ENCODE measurements at places on chromosomes 16 and 17. TPM values are rescaled to one million over a fixed set of nuclear protein-coding genes. Genes with fewer than 3 reads are reported as not detected.
A peak's percentile ranks its signal among the peaks of the same experiment; 100 is the strongest.

GRCh38 chr16:29649588-29650494 is 13.2 kb upstream of the SPN start:
- DNase-seq, result no peak

- no peak for DNase-seq
Observed at GRCh38 chr17:44781551-44782325, 22.9 kb downstream of the ADAM11 start.

DNA sequence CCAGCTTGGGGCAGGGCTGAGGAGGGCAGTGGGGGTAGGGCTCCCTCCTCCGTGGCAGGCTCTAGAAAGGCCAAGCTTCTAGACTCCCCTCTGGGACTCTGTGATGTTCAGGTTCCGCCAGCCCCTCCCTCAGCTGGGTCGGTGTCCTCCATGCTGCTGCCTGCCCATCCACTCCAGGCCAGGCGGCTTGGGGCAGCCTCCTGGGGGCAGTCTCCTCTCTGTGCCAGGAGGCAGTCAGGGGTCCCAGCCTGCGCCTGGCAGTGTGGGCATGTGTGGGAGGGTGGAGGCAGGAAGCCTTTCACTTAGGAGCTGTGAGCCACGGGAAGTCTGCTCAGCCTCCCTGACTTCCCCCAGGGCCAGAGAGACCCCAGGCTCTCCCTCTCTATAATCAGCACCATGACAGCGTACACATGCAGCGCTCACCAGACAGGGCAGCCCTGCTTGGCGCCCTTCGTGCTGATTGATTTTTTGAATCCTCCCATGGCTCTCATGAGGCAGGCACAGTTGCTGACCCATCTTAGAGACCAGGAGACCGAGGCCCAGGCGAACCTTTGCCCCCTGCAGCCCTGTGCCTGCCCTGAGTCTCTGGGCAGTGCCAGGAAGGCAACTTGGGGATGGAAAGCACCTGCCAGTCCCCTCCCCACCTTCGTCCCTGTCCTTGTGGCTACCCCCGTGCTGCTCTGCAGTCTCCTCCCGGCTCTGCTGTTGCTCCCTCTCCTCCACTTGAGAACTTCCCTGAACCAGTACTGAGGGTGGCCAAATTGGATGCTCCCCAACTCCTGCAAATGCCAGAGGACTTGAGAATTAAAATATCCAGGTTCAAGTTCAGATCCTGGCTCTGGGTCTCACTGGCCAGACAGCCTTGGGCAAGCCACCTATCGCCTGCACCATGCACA is 234.7 kb upstream of the GSE1 start:
- DNase-seq, result no peak

GRCh38 chr17:34527908-34528470 is 51.4 kb upstream of the TMEM132E start:
- no peak for DNase-seq

- DNase-seq, result no peak
Observed at GRCh38 chr16:86556576-86556975, 1.5 kb upstream of the MTHFSD start.

DNA sequence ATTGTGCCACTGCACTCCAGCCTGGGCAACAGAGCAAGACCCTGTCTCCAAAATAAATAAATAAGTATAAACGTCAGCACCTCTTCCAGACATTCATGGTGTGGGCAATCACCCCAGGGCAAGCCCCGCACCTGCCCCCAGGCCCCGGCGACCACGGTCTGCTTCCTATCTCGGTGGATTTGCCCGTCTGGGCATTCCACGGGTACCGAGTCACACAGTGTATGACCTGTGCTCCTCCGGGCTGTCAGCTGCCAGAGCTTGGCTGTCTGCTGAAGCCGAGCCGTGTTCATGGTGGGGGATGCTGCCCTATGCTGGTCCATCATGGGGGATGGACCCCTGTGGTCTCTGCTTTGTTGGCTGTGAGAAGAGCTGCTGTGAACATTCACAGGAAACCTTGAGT is 15.4 kb downstream of the CYBC1 start:
- DNase-seq, result no peak

DNA sequence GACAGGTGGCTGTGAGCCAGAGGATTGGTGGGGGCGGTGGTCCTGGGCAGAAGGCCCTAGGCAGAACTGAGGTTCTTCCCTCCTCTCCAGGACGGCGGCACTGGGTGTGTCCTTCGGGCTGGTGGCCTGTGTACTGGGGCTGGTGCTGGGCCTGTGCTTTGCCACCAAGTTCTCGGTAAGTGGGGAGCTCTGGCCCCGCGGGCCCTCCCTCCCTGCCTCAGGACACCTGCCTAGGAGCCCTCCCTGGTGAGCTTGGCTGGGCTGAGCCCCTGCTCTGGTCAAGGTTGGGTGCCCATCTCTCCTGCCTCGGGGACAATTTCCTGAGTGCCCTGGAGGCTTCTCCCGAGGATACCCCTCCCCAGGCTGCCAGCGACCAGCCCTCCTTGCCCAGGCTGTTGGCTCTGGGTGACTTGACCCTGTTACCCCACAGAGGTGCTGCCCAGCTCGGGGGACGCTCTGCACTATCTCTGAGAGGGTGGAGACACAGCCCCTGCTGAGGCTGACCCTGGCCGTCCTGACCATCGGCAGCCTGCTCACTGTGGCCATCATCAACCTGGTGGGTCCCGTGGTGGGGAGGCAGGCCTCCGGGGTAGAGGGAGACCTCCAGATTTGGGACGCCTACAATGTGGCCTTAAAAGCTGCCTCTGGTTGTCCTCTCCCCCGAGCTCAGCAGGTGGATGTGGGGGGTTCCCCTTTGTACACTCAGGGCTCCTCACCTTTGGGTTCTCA is 42.0 kb downstream of the ADCY7 start:
- DNase-seq, result no peak

DNA sequence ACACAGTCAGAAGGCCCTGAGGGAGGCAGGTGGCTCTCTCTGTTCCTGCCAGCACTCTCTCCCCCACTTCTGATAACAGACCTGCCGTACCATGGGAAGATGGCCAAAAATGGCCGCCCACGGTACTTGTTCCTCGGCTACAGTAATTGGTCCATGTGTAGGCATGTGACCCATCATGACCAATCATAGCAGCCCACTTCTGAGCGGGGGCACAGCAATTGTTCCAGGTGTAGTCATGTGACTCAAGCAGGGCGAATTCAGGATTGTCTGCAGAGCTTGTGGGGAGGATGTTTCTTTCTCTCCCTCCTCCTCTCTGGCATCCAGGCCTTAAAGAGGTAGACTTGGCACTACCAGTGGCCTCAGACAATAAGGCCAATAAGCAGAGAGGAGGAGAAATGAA is 250.4 kb downstream of the MRTFB start:
- DNase-seq, result no peak

GRCh38 chr17:64773836-64774761 is 112.0 kb upstream of the SMURF2 start:
- DNase-seq, result peak; percentile 65

GRCh38 chr17:5355421-5356129 is 63.9 kb downstream of the NUP88 start:
- DNase-seq, result no peak

DNA sequence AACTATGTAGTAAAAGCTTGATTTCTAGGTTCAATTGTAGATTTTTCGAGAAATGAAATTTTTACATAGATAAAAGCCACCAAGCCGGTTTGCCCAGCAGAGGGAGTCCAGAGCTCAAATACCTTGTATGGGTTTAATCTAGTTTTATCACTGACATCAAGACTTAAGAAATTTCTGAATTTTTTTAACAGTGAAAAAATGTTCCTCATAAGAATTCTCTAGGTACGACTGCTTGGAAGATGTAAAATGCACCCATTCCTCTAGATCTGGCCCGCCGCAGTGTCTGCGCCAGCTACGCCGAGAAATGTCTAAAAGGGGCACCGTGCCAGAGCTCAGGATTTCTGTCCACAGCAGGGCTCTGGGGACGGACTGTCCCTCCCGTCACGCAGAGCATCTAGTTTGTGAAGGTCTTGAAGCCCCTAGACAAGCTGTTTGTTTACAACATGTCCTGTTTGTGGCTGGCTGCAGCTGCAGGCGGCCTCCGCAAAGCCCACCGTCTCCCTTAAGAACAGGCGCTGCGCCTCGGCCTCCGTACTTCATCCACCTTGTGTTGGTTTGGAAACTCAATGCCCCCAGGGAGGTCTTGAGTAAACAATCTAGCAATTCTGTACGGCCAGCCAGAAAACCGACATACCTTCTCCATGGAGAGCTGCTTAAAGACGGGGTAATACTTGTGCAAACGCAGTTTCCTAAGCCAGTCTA is 24.8 kb downstream of the MAP1LC3B start:
- DNase-seq, result no peak

GRCh38 chr16:722835-723633 is 2.1 kb downstream of the ANTKMT start:
- no peak for DNase-seq

DNA sequence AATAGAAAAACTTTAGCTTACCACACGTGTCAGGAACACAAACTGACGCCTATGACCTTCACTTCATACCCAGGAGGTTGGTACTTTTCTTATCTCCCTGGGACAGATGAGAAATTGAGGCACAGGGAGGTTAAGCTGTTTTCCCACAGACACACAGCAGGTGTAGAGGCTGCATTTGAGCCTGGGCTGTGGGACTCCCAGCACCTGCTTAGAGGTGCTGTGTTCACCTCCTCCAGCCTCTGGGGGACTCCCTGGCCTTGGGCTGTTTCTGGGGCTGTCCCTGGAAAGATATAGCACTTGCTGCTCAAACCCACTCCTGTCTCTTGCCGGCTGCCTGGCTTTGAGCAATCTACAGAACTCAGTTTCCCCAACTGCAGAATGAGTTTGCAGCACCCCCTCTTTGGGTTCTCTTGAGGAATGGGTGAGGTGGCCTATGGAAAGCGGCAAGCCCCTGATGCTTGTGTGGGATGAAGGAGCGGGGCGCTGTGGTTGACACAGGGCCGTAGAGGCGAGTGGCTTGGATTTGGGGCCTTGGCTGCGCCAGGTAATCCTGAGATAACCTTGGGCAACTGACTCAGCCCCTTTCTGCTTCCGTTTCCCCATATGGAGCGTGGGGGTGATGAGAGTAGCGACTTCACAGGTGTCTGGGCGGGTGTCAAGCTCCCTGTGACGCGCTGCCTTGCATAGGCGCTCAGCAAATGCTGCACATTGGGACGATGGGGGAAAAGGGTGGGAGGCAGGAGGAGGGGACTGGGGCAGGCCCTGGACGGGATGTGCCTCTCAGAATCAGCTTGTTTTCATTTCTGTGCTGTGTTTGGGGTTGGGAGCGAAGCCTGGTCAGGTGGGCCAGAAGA is 104.5 kb upstream of the CIBAR2 start:
- no peak for DNase-seq

GRCh38 chr16:59259950-59260319 is 525.8 kb upstream of the GOT2 start:
- no peak for DNase-seq

- peak; percentile 30 for DNase-seq
Observed at GRCh38 chr16:88306860-88307545, 75.8 kb upstream of the ZNF469 start.

DNA sequence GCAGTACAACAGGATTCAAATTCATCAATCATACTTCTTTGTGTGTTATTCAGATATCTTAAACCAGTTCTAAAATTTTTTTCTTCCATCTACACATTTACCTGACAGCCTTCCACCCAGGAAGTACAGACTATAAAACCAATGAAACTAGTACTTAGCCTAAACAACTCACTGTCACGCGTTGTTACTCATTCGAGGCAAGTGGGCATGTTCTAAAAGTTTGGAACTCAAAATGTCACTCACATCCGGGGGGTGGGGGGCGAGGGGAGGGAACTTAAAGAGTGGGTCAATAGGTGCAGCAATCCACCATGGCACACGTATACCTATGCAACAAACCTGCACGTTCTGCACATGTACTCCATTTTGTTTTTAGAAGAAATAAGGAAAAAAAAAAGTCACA is 90.4 kb upstream of the PLEKHM1 start:
- no peak for DNase-seq

DNA sequence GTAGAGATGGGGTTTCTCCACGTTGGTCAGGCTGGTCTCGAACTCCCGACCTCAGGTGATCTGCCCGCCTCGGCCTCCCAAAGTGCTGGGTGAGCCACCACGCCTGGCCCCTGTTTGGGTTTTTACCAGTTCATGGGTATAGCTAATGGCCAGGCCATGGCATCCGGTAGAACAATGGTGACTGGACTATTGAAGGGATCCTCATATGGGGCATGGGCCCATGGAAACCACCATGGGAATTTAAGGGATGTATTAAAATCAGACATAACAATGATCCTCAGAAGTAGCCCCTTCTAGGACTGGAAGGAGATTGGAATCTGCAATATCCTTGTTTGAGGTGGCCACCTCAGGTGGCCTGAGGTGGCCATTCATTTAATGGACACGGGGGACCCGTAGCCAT is 17.5 kb upstream of the GUCY2D start:
- no peak for DNase-seq

DNA sequence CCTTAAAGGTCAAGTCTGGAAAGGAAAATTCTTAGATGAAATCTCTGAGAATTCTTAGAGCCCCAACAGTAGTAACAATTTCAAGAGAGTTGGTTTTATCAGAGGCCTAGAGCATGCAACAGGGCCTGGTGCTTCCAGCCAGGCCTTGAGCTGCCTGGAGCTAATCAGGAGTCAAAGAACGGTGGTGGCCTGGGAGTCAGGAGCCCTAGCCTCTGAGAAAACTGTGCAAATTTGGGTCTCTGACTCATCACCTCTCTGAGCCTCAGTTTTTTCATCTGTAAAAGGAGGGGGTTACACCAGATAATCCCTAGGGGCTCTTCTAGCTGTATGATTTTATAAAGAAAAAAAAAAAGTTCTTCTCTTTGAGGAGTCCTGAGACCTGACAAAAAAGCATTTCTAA is 227.3 kb upstream of the RPL38 start:
- DNase-seq, result peak; percentile 40

- peak; percentile 72 for DNase-seq
Observed at GRCh38 chr17:79272666-79273219, 198.1 kb downstream of the ENGASE start.

- DNase-seq, result no peak
Observed at GRCh38 chr16:4488499-4488967, 12.3 kb downstream of the HMOX2 start.

GRCh38 chr16:719815-720446 is 1.0 kb upstream of the ANTKMT start:
- peak; percentile 43 for DNase-seq

- peak; percentile 87 for DNase-seq
Observed at GRCh38 chr17:6061290-6061689, 8.9 kb upstream of the WSCD1 start.

- DNase-seq, result no peak
Observed at GRCh38 chr17:83179374-83179773, 100.0 kb downstream of the METRNL start.

DNA sequence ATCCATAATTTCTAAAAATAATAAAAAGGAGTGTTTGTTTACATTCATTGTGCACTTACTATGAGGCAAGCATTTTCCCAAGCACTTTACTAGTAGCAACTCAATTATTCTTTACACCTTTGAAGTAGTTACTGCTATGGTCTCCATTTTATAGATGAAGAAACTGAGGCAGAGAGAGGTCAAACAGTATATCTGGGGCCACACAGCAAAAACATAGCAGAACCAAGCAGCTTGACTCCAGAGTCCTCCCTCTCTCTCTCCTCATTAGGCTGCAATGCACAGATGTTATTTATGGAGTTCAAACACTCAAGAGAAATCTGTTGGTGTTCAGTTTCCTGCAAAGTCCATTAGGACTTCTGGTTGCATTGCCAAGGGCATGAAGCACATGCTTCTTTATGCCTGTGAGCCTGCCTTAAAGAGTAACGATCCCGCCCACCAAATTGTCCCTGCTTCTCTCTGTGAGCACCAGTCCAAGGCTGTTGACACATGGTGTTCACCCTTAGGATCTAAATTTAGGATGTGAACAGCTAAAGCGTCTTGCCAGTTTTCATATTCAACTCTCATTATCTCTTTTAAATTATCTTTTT is 44.0 kb downstream of the GPRC5B start:
- DNase-seq, result no peak

The MPV17L gene
- total RNA-seq, result 1.3 TPM

The CCT6B gene
- total RNA-seq, result not detected

The TRPV3 gene
- 0.07 TPM for total RNA-seq

The RAPGEFL1 gene
- 2.0 TPM for total RNA-seq

The TSPOAP1 gene
- 31.1 TPM for total RNA-seq

Data from MG63 (cell line).